ENCODE measurements at places on chromosomes 5 and 9.

DNA sequence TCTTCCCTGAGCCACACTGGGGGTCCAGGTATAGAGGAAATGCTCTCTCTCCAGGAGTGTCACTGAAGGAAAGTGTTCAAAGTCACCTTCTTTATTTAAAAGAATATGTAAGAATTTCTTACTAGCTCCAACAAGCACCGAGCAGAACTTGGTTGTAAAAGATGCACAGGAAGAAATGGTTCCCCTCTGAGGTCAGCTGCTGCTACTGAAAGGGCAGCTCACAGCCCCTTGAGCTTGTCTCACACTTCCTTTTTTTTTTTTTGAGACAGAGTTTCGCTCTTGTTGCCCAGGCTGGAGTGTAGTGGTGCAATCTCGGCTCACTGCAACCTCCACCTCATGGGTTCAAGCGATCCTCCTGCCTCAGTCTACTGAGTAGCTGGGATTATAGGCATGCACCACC, 77.2 kb downstream of the PRRT1B start:
- peak; percentile 58 for DNase-seq

- DNase-seq: no peak
Measured at GRCh38 chr9:1421436-1421835, 371.3 kb downstream of the DMRT2 start.

- no peak for DNase-seq
Measured at GRCh38 chr9:114004221-114004716, 73.8 kb downstream of the AMBP start.

- no peak for DNase-seq
Measured at GRCh38 chr5:148806520-148806931, 19.9 kb upstream of the ADRB2 start.

GRCh38 chr9:18585996-18586395, 112.0 kb downstream of the ADAMTSL1 start:
- DNase-seq: no peak

GRCh38 chr5:109669991-109670706, 19.6 kb upstream of the MAN2A1 start:
- no peak for DNase-seq

DNA sequence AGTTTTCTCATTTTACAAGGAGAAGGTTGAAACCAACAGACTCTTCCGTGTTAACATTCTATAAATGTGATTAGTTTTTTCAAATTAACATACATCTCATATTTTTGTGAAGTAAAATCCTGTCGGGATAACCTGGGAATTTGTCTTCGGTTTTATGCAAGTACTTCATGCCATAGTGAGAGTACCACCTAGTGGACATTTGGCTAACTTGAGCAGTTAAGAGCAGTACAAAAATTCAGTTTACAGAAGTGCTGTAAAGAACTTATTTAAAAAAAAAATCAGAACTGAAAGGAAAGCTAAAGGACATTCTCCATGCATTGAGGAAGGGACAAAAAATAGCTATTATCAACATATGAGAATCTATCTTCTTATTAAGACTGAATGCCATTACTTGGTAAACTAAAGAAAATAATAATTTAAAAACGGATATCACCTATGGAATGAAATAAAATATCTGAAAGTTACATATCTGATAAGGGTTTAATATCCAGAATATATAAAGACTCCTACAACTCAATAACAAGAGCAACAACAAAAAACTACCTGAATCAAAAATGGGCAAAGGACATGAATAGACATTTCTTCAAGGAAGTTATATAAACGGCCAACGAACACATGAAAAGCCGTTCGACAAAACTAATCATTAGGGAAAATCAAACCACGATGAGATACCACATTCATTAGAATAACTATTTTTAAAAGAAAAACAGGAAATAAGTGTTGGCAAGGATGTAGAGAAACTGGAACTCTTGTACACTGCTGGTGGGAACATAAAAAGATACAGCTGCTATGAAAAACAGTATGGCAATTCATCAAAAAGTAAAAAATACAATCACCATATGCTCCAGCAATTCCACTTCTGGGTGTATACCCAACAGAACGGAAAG, 117.0 kb upstream of the GNA14 start:
- DNase-seq: no peak

GRCh38 chr9:70374962-70375618, 39.4 kb downstream of the KLF9 start:
- DNase-seq: no peak

Data from HL-60 (cell line).